NT2/D1 (cell line): ENCODE measurements at places on chromosomes 2 and 18.
A peak's percentile ranks its signal among the peaks of the same experiment; 100 is the strongest.

DNA sequence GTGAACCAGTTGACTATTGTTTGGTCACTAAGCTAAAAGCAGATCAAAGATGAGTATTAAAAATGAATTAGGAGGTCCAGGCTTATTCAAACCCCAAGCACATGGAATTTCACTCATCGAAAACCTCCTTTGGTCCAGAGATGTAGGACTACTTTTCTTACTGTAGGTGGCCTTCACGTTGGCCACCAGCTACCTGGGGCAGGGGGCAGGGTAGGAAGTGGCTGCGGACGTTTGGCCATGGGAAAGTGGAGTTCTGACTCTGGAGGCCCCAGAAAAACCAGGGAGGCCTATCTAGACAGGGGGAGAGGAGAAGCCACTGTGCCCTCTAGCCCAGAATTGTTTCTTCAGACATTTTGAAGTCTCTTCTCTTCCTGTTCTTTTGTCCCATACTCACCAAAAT lies 31.8 kb upstream of the CABLES1 start:
- DNase-seq = no peak

GRCh38 chr2:179137200-179137759 lies 87.3 kb upstream of the CCDC141 start:
- no peak for DNase-seq

GRCh38 chr2:107811411-107811810 lies 15.3 kb upstream of the RGPD4 start:
- no peak for DNase-seq

DNA sequence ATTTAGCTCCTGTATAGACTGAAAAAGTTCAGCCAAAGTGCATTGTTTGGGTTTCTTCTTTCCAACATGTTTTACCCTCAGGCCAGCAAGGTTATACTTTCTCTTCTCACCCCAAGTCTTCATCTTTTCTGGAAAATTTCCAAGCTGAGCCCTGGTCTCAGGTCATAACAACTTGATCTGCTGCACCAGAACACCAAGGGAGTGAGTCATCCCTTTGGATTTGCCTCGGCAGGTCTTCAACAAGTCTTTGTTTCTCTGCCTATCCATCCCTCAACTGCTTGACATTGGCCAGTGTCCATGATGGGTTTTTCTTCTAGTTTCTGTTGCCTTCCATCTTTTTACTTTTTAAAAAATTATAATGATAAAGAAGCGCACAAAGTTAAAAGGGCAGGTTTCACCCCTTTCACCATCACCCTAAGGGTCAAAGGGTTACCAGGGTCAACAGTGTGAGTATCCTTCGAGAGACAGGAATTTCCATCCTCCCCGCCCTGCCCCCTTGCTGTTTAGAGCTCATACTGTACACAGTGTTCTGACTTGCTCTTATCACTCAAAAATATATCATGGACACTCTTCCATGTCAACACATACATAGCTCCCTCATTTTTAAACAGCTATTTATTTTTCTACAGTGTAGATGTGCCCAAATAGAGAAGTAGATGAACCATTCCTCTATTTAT lies 5.7 kb upstream of the SPATS2L start:
- DNase-seq = no peak

- no peak for DNase-seq
These were observed 148.5 kb upstream of the DNMT3A start for GRCh38 chr2:25490217-25490616.

- no peak for DNase-seq
These were observed 50.8 kb downstream of the DNMT3A start for GRCh38 chr2:25290811-25291495.

- no peak for DNase-seq
These were observed 68.4 kb downstream of the MCFD2 start for GRCh38 chr2:46847185-46847710.

DNA sequence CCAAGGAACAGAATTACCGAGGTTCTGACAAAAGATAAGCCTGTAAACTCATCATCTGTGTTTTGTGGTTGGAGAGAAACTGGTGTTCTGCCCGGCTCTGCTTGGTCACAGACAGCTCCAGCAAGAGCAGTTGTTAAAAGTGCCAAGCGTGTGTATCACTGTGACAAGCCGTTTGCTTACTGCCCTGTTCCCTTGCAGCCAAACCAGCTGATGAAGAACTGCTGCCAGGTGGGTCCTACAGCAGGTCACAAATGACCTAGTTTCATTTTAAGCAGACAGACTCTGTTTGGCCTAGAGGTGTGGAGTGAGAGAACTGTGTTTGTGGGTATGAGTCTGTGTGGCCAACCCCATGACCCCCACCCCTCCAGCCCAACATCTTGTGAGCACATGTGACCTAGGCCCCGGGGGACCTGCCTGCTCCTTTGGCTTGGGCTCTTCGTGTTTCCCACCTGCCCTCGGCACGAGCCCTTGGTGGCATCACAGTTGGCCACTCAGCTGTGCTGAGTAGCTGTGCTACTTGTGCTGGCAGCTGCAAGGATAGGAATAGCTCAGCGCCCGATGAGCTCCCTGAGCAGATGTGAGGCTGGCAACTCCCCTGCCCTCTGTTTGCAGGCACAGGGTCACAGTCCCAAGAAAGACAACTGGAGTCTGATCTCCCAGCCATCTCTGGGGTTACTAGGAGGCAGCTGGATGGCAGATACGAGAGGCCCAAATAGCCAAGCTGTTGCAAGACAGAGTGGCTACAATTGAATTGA lies 9.7 kb downstream of the OXER1 start:
- DNase-seq = no peak

- DNase-seq = no peak
These were observed 48.2 kb upstream of the PPM1B start for GRCh38 chr2:44120428-44120827.

DNA sequence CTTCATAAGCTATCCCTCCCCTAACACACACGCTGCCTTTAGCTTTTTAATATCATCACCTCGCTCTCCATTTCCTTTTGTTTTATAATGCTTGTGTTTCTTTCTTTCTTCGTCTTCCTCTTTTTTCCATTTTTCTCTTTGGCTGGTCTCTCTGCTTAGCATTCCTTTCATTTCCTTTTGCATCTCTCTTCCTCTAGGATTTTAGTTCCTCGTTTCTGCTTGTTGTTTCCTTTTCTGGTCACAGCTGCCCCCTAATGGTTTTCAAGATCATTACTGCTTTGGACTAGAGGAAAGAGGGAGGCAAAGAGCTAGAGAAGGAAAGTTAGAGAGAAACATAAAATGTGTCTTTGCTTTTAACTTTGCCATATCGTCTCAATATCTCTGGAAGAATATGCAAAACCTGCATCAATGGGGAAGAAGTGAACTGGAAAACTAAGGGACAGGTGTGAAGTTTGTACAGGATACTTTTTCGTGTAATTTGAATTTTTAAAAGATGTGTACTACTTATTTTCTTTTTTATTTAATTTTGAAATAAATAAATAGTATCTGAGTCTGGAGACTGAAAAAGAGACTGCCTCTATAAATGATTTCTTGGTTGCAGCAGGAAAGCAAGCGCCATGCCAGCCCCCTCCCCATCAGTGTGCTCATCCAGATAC lies 6.3 kb upstream of the NRP2 start:
- peak; percentile 61 for DNase-seq

GRCh38 chr2:6943971-6944370 lies 26.8 kb downstream of the RNF144A start:
- DNase-seq = no peak
